ENCODE measurements at places on chromosomes 1 and 21.

- DNase-seq, result no peak
- no peaks in the 10 kb centered on the region for H3K4me1 ChIP-seq
- H3K4me3 ChIP-seq, result no peak overlapping the region
- no peaks in the 10 kb centered on the region for H3K36me3 ChIP-seq
These were observed 648.9 kb downstream of the SMYD3 start for GRCh38 chr1:245858022-245858721.

- no peak for DNase-seq
These were observed 89.3 kb upstream of the AKT3 start for GRCh38 chr1:243939167-243939848.

GRCh38 chr1:91718877-91719276 lies 167.1 kb downstream of the TGFBR3 start:
- no peak overlapping the region for H3K27ac ChIP-seq
- no peak for DNase-seq
- no peak overlapping the region for H3K4me3 ChIP-seq
- H3K4me1 ChIP-seq, result peaks cover 21% of the 10 kb centered on the region
- no peaks in the 10 kb centered on the region for H3K27me3 ChIP-seq

DNA sequence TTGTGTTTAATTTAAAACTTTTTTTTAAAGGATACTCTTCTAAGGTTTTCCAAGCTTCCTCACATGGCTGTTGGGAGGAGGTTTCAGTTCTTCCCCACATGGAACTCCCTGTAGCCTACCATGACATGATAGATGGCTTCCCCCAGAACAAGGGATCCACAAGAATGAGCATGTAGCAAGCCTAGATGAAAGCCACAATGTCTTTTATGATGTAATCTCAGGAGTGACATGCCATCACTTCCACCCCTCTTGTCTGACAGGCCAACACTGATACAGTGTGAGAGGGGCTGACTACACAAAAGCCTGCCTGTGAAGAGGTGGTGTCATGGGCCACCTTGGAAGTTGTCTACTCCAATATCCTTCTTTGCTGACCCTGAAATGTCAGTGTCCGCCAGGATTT lies 32.0 kb downstream of the CD34 start:
- no peak overlapping the region for H3K27ac ChIP-seq
- DNase-seq, result no peak
- H3K36me3 ChIP-seq, result no peaks in the 10 kb centered on the region
- peaks cover 50% of the 10 kb centered on the region for H3K4me1 ChIP-seq

DNA sequence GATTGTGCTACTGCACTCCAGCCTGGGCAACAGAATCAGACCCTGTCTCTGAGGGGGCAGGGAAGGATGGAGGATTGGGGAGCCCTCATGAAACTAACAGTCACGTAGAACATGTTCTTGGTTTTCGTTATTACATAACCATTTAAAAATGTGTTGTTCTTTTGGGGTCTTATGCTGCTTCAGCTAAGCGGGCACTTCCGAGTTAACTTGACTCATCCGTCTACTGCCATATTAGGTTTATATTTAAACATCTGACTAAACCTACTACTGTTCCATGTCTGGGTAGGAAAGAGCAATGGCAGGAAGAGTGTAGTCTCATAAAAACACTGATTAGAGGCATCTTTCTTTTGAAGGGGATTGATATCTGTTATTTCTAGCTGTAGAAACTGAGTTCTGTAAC lies 59.5 kb upstream of the BMP8A start:
- H3K36me3 ChIP-seq, result peaks cover 88% of the 10 kb centered on the region
- no peak overlapping the region for H3K4me3 ChIP-seq
- H3K27me3 ChIP-seq, result no peaks in the 10 kb centered on the region
- no peak for DNase-seq

GRCh38 chr1:152901631-152902030 lies 6.7 kb upstream of the IVL start:
- no peak for DNase-seq
- no peaks in the 10 kb centered on the region for H3K36me3 ChIP-seq
- H3K4me3 ChIP-seq, result no peak overlapping the region

GRCh38 chr1:106061586-106062495 lies 994.6 kb upstream of the PRMT6 start:
- no peak overlapping the region for H3K27ac ChIP-seq
- H3K4me1 ChIP-seq, result no peaks in the 10 kb centered on the region
- no peaks in the 10 kb centered on the region for H3K36me3 ChIP-seq
- no peaks in the 10 kb centered on the region for H3K27me3 ChIP-seq

DNA sequence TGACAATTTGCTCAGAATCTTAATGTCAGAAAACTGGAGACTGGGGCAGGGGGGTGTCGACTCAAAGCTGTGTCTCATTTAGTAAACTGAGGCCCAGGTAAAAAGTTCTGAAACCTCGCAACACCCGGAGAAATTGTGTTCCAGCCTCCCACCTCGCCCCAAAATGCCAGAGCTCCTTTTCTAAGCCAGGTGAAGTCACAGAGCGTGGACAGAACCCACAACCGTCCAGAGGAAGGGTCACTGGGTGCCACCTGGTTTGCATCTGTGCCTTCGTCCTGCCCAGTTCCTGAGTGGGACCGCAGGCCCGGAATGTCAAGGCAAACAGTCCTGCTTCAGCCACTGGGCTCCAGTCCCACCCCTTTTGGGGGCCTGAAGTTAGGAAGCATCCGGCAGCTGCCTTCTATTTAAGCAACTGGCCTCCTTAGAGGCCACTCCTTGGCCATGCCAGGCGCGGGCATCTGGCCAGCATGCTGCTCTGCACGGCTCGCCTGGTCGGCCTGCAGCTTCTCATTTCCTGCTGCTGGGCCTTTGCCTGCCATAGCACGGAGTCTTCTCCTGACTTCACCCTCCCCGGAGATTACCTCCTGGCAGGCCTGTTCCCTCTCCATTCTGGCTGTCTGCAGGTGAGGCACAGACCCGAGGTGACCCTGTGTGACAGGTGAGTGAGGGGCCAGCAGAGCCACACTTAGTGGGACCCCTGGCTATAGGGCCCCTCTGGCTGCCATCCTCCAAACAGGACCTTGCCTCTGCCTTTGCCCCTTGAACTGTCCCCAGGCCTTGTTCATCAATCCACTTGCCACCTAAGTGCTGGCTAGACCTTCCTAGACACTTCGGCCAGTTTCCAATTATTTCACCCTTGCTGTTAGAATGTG lies at the start of gene TAS1R1:
Gene TAS1R1, plus strand, starts transcription at position 401 of the 872 bp plus-strand sequence. Its CDS starts 67 bp downstream, at position 468.
- H3K4me1 ChIP-seq, result peaks cover 10% of the 10 kb centered on the region
- no peak within 1 kb of the TSS for H3K27ac ChIP-seq
- DNase-seq, result no peak
- H3K36me3 ChIP-seq, result peaks cover 9% of the 10 kb centered on the region

- no peaks in the 10 kb centered on the region for H3K27me3 ChIP-seq
- peaks cover 55% of the 10 kb centered on the region for H3K36me3 ChIP-seq
- H3K4me1 ChIP-seq, result no peaks in the 10 kb centered on the region
- H3K27ac ChIP-seq, result no peak overlapping the region
- no peak overlapping the region for H3K4me3 ChIP-seq
- DNase-seq, result no peak
These were observed 17.6 kb downstream of the KDF1 start for GRCh38 chr1:26942656-26943055.

GRCh38 chr1:237146241-237146640 lies 104.3 kb downstream of the RYR2 start:
- H3K4me1 ChIP-seq, result no peaks in the 10 kb centered on the region
- no peak for DNase-seq
- H3K36me3 ChIP-seq, result no peaks in the 10 kb centered on the region
- no peak overlapping the region for H3K27ac ChIP-seq
- H3K27me3 ChIP-seq, result peaks cover 5% of the 10 kb centered on the region
- H3K4me3 ChIP-seq, result no peak overlapping the region

DNA sequence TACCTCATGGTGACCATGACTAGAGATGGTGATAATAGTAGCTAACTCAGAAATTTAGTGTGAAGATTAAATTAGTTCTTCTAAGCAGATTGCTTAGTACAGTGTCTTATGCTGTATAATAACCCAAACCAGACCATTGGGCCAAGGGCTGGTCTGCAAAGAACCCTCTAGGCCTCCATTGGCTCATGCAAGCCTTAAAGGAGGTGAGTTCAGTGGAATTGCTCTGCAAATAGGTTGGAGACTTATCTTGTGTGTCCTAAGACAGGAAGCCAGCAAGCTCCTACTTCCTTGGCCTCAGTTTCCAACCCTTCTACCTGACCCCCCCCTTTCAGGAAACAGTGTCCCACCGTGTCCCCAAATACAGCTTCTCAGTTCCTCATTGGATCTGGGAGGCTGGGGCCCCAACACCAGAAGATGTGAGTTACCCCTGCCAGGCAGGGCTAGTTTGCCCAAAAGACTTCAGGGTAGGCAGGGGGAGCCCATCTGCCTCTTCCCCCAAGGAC lies 1.9 kb upstream of the MEF2D start:
- H3K27me3 ChIP-seq, result no peaks in the 10 kb centered on the region
- peak overlapping the region; percentile 90 for H3K27ac ChIP-seq
- peak overlapping the region; percentile 78 for H3K4me3 ChIP-seq
- H3K4me1 ChIP-seq, result peaks cover 58% of the 10 kb centered on the region

DNA sequence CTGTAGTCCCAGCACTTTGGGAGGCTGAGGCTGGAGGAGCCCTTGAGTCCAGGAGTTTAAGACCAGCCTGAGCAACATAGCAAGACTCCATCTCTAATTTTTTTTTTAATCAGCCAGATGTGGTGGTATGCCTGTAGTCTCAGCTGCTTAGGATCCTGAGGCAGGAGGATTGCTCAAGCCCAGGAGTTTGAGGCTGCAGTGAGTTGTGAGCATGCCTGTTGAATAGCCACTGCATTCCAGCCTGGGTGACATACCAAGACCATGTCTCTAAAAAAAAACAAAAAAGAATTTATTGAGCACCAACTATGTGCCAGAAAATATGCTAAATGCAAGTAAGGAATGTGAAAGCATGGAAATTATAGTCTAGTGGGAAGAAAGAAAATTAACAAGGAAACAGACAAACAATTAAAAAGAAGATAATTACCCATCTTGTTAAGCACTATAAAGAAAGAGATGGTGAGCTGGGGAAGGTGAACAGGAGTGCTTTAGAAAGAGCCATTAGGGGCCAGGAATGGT lies 104.0 kb upstream of the ZNF678 start:
- H3K4me3 ChIP-seq, result no peak overlapping the region
- H3K36me3 ChIP-seq, result no peaks in the 10 kb centered on the region
- peaks cover 4% of the 10 kb centered on the region for H3K27me3 ChIP-seq
- no peak overlapping the region for H3K27ac ChIP-seq
- DNase-seq, result no peak

DNA sequence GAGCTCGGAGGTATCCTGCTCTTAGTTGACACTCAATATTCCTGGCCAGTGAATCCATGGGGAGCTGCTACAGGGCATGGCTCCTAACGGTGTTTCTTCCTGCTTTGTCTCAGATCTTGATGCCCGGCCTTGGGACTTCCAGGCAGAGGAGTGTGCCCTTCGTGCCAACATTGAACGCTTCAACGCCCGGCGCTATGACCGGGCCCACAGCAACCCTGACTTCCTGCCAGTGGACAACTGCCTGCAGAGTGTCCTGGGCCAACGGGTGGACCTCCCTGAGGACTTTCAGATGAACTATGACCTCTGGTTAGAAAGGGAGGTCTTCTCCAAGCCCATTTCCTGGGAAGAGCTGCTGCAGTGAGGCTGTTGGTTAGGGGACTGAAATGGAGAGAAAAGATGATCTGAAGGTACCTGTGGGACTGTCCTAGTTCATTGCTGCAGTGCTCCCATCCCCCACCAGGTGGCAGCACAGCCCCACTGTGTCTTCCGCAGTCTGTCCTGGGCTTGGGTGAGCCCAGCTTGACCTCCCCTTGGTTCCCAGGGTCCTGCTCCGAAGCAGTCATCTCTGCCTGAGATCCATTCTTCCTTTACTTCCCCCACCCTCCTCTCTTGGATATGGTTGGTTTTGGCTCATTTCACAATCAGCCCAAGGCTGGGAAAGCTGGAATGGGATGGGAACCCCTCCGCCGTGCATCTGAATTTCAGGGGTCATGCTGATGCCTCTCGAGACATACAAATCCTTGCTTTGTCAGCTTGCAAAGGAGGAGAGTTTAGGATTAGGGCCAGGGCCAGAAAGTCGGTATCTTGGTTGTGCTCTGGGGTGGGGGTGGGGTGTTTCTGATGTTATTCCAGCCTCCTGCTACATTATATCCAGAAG lies 16.7 kb downstream of the ALX3 start:
- no peak overlapping the region for H3K4me3 ChIP-seq
- H3K4me1 ChIP-seq, result no peaks in the 10 kb centered on the region
- peaks cover 68% of the 10 kb centered on the region for H3K36me3 ChIP-seq

DNA sequence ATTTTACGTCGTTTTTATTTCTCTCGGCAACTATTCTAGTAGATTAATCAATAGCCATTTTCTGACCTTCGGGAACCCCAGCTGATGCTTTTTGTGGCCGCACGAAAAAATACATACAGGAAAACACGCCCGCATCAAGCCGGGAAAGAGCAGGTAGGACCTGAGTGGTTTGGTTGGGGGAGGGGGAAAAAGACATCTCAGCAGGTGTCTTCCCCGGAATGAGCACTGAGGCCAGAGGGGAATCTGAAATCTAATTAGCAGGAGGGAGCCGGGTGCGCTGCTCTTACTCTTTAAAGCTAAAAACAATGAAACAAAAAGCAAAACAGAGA lies 618 bp upstream of the FOXD3 start:
- H3K27ac ChIP-seq, result peak overlapping the region; percentile 55
- DNase-seq, result no peak
- peaks cover 19% of the 10 kb centered on the region for H3K36me3 ChIP-seq
- H3K4me1 ChIP-seq, result peaks cover 30% of the 10 kb centered on the region
- peak overlapping the region; percentile 71 for H3K4me3 ChIP-seq

- no peak for DNase-seq
- peaks cover 29% of the 10 kb centered on the region for H3K36me3 ChIP-seq
- no peaks in the 10 kb centered on the region for H3K27me3 ChIP-seq
- peaks cover 44% of the 10 kb centered on the region for H3K4me1 ChIP-seq
- H3K27ac ChIP-seq, result peak overlapping the region; percentile 92
- peak overlapping the region; percentile 90 for H3K4me3 ChIP-seq
These were observed 744 bp upstream of the WDR26 start for GRCh38 chr1:224435318-224435763.

GRCh38 chr1:76861149-76861548 lies 6.1 kb upstream of the ST6GALNAC5 start:
- H3K27me3 ChIP-seq, result peaks cover 20% of the 10 kb centered on the region
- no peaks in the 10 kb centered on the region for H3K4me1 ChIP-seq
- no peak overlapping the region for H3K27ac ChIP-seq
- DNase-seq, result no peak
- no peaks in the 10 kb centered on the region for H3K36me3 ChIP-seq

- H3K4me1 ChIP-seq, result no peaks in the 10 kb centered on the region
- no peaks in the 10 kb centered on the region for H3K27me3 ChIP-seq
- H3K27ac ChIP-seq, result no peak overlapping the region
- no peak overlapping the region for H3K4me3 ChIP-seq
These were observed 372.2 kb upstream of the PKN2 start for GRCh38 chr1:88311907-88312306.

- H3K4me3 ChIP-seq, result no peak overlapping the region
- no peaks in the 10 kb centered on the region for H3K36me3 ChIP-seq
- no peaks in the 10 kb centered on the region for H3K27me3 ChIP-seq
- no peak overlapping the region for H3K27ac ChIP-seq
- H3K4me1 ChIP-seq, result no peaks in the 10 kb centered on the region
- no peak for DNase-seq
These were observed 26.7 kb upstream of the PCP4 start for GRCh38 chr21:39840373-39841097.
